ENCODE measurements at places on chromosomes 13 and 19. TPM values are rescaled to one million over a fixed set of nuclear protein-coding genes. Genes with fewer than 3 reads are reported as not detected.
A peak's percentile ranks its signal among the peaks of the same experiment; 100 is the strongest.

GRCh38 chr13:46683676-46684260 is 113.2 kb downstream of the ESD start:
- no peak overlapping the region for H3K4me3 ChIP-seq
- DNase-seq: no peak
- H3K4me1 ChIP-seq: no peaks in the 10 kb centered on the region
- H3K27ac ChIP-seq: no peak overlapping the region
- H3K36me3 ChIP-seq: no peaks in the 10 kb centered on the region
- H3K27me3 ChIP-seq: no peaks in the 10 kb centered on the region

The ZNF563 gene
- 9.9 TPM for total RNA-seq

- no peak overlapping the region for H3K4me3 ChIP-seq
- DNase-seq: no peak
- H3K4me1 ChIP-seq: no peaks in the 10 kb centered on the region
- no peak overlapping the region for H3K27ac ChIP-seq
- H3K36me3 ChIP-seq: no peaks in the 10 kb centered on the region
- H3K27me3 ChIP-seq: no peaks in the 10 kb centered on the region
Observed at GRCh38 chr13:59914556-59914955, 249.2 kb downstream of the DIAPH3 start.

DNA sequence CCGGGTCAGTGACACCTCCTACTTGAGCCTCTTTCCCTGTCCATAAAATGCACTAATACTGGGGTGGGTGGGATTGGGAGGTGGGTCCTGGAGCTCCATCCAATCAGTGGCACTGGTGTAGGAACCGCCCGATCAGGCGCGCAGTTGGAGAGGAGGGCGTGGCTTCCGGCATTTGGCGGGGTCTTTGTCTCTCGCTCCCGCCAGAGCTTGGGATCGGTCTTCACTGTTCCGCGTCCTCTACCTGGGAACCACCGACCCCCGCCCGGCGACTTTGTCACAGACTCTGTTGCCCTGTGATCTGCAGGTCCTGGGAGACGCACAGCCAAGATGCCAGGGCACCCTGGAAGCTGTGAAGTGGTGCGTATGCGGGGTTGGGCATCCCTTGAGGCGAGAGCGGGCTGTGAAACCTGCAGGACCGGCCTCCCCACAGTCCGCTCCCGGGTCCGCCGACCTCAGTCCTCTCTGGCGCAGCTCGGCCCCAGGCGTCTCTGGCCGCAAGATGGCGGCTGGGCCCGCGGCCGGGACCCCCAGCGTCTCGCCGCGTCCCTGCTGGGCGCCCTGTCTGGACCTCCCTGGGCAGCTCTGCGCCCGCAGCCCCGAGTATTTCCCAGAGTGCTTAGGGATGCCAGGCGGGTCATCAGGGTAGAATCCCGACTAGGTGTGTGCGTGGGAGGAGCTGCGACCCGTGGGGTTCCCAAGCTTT is 41.6 kb upstream of the ZNF730 start:
- H3K36me3 ChIP-seq: no peaks in the 10 kb centered on the region
- H3K27me3 ChIP-seq: no peaks in the 10 kb centered on the region
- no peaks in the 10 kb centered on the region for H3K4me1 ChIP-seq

DNA sequence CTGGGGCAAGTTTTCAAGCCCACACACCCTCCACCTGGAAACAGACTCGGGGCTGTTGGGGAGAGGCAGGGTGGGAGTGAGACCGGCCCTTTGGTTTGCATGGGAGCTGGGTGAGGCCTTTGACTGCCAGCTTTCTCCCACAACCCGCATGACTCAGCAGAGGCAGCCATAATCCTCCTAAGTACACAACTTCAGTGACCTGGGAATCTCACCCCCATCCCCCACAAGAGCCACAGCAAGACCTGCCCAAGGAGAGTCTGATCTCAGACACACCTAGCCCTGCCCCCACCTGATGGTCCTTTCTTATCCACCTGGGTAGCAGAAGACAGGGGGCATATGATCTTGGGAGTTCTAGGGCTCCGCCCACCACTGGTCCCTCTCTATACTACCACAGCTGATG is 1615.4 kb downstream of the EFNB2 start:
- H3K4me3 ChIP-seq: no peak overlapping the region
- no peaks in the 10 kb centered on the region for H3K27me3 ChIP-seq
- no peaks in the 10 kb centered on the region for H3K4me1 ChIP-seq
- no peak for DNase-seq
- no peaks in the 10 kb centered on the region for H3K36me3 ChIP-seq
- no peak overlapping the region for H3K27ac ChIP-seq

DNA sequence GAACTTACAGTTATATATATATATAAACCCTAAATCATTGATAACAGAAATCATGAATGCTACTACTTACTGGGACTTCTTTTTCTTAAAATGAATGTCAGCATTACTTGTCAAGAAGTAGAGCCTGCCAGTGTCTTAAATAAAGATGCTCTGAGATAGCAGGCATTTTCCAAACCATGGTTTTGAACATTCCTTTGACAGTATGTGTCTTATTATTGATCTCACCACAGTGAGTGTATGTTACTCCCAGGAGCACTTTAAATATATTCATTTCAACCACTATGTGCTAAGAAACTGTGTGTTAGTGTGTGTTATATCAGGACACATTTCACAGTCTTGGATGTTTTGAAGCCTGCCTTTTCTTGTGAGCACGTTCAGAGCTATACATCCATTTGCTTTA is 28.2 kb downstream of the TNFRSF19 start:
- peaks cover 21% of the 10 kb centered on the region for H3K4me1 ChIP-seq
- DNase-seq: no peak
- H3K27ac ChIP-seq: no peak overlapping the region
- H3K4me3 ChIP-seq: no peak overlapping the region
- no peaks in the 10 kb centered on the region for H3K27me3 ChIP-seq
- H3K36me3 ChIP-seq: no peaks in the 10 kb centered on the region

DNA sequence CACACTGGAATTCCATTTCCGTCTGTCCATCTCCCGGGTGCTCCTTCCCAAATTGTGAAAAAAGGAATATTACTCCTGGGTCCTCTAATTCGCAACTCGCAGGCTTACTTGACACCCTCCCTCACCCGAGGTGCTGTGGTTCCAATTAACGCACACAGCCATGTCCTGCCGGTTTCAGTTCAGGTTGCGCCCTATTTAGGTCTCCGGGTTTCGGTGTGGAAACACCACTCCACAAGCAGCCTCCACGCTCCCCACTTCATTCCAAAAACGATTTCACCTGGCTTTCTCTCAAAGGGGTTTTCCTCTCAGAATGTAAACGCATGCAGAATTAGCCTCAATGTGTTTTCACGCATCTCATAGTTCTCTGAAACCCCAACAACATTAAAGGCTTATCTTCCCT is 37.9 kb downstream of the NAXD start:
- H3K36me3 ChIP-seq: peaks cover 8% of the 10 kb centered on the region
- no peak overlapping the region for H3K4me3 ChIP-seq
- H3K27ac ChIP-seq: no peak overlapping the region
- no peaks in the 10 kb centered on the region for H3K27me3 ChIP-seq

The PCDH17 gene
- 3.6 TPM for total RNA-seq

The ETV2 gene
- total RNA-seq: 0.56 TPM

DNA sequence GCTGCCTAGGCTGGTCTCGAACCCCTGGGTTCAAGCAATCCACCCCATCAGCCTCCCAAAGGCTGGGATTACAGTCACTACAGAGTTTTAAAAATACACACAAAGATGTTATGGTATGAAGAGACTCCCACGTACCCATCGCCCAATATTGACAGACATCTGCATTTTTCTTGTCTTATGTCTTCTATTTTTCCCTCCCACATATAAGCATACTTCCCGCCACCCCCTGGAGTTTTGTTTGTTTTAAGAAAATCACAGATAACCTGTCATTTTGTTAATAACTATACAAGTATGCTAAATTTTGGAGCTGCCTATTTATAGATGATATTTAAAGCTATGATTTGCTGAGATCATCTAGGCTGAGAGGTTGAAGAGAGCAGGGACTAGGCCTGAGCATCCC is 6.2 kb upstream of the SMG9 start:
- no peak overlapping the region for H3K27ac ChIP-seq
- no peaks in the 10 kb centered on the region for H3K36me3 ChIP-seq
- no peaks in the 10 kb centered on the region for H3K27me3 ChIP-seq
- no peak overlapping the region for H3K4me3 ChIP-seq
- H3K4me1 ChIP-seq: no peaks in the 10 kb centered on the region

GRCh38 chr19:3062165-3063105 is at the start of gene TLE5:
TSS of gene TLE5 (minus strand) at chr19:3062495. CDS start at chr19:3062200, 295 bp downstream.
- H3K27ac ChIP-seq: peak within 1 kb of the TSS; percentile 99
- H3K4me3 ChIP-seq: peak within 1 kb of the TSS; percentile 83
- peak; percentile 69 for DNase-seq
- no peaks in the 10 kb centered on the region for H3K27me3 ChIP-seq
- peaks cover 67% of the 10 kb centered on the region for H3K4me1 ChIP-seq

DNA sequence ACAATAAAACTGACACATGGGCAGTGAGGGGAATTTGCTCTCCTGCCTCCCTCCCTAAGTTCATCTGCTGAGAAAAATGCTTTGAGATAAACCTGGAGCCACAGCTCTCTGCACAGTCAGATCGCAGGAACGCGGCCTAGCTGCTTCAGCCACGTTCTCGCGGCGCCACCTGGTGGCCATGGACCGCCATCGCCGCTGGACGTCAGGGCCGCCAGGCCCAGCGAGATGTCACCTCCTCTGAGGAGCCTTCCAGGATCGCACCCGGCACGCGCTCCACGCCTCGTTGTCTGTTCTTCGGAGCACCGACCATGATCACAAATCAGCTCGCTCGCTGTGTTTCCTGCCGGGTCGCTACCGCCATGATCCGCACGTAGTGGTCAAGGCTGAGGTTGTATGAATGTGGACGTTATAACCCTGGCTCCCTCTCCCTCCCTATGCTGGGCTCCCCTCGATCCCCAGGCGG is 20.6 kb upstream of the USP29 start:
- peak; percentile 50 for DNase-seq
- H3K27ac ChIP-seq: no peak overlapping the region
- no peaks in the 10 kb centered on the region for H3K36me3 ChIP-seq

DNA sequence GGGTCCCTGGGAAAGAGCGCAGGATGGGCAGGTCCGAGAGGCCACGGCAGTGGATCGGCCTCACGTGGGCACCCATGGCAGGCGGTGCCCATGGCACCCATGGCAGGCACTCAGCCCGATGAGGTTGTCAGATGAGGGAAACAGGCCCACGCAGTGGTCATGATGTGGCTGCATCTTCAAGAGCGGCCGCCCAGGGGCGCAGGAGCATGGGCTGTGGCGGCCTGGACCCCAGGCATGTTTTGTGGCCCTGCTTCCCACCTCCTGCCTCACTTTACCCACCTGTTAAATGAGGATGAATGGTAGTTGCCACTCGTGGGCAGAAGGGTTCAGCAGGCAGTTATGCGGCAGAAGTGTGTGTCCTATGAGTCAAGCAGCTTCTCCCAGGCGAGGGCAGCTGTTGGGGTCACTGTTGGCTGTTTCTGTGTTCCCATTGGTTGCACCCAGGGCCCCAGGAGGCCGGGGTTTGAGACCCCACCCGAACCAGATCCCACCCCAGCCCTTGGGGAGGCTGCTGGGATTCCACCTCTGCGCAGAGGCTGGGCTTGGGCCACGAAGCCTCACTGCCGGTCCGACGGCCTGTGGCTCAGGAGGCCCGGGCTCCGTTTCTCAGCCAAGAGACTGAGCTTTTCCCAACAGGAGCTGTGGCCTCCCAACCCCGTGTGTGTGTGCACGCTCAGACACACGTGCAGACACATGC is 30.0 kb downstream of the CSNK1G2 start:
- no peak overlapping the region for H3K4me3 ChIP-seq
- no peak for DNase-seq
- H3K27me3 ChIP-seq: no peaks in the 10 kb centered on the region
- no peaks in the 10 kb centered on the region for H3K4me1 ChIP-seq
- H3K36me3 ChIP-seq: no peaks in the 10 kb centered on the region

The CYSLTR2 gene
- total RNA-seq: 1.8 TPM

The ZNF345 gene
- total RNA-seq: 8.0 TPM

GRCh38 chr19:4256563-4256962 is 9.7 kb downstream of the YJU2 start:
- H3K36me3 ChIP-seq: peaks cover 59% of the 10 kb centered on the region
- no peaks in the 10 kb centered on the region for H3K27me3 ChIP-seq
- no peaks in the 10 kb centered on the region for H3K4me1 ChIP-seq
- H3K4me3 ChIP-seq: no peak overlapping the region
- DNase-seq: no peak

The PRRG2 gene
- 29.6 TPM for total RNA-seq

GRCh38 chr19:8324186-8325050 is 3.1 kb downstream of the RPS28 start:
- H3K4me1 ChIP-seq: peaks cover 27% of the 10 kb centered on the region
- peak; percentile 88 for DNase-seq
- no peaks in the 10 kb centered on the region for H3K27me3 ChIP-seq
- H3K27ac ChIP-seq: peak overlapping the region; percentile 4

DNA sequence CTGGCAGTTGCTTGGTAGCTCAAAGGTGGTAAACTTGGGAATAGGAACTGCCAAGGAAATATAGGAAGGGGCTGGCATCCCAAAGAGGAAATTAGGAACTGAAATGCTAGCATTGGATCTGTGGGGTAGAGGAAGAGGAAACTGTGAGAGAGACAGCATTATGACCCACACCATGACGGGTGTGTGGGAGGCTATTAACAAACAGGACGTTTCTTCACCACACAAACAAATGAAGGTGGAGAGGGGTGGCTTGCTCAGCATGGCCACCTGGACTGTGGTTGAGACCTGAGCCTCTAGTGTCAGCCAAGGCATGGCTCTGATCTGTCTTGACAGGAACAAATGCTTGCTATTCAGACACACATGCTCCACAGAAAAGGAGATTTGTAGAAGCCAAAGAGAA is 178.2 kb downstream of the B3GLCT start:
- no peak overlapping the region for H3K4me3 ChIP-seq
- no peak overlapping the region for H3K27ac ChIP-seq
- no peak for DNase-seq
- H3K27me3 ChIP-seq: no peaks in the 10 kb centered on the region

GRCh38 chr13:44156294-44156658 is 217.3 kb upstream of the SERP2 start:
- H3K4me3 ChIP-seq: no peak overlapping the region
- no peaks in the 10 kb centered on the region for H3K36me3 ChIP-seq
- peaks cover 14% of the 10 kb centered on the region for H3K4me1 ChIP-seq
- H3K27me3 ChIP-seq: no peaks in the 10 kb centered on the region
- H3K27ac ChIP-seq: peak overlapping the region; percentile 19
- no peak for DNase-seq

DNA sequence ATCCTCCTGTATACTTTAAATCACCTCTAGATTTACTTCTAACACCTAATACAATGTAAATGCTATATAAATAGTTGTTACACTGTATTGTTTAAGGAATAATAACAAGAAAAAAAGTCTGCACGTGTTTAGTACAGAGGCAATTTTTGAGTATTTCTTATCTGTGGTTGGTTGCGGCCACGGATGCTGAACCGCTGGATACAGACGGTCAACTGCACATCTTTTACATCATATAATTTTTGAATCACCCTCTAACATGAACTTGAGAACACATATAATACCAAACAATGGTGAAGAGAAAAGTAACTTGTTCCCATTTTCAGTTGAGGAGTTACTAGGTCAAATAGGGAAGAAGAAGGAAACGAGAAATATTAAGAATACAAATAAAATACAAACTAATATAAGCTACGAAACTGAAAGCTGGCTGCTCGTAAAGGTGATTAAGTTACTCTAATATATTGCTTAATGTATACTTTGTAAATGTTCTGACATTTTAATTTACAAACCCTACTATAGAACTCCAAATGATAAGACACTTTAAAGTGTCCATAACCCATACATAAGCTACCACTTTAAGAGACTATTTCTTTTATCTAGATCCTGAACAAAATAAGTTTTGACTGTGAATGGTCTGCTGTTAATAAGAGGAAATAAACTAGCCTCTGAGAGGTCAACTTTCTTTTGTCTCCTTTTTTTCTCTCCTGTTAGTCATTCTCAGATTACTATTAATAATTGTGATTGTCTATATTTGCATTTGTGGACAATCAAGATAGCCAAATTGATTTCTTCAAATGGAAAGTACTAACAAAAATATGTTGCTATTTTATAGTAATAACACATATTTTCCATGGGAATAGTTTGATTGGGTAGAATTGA is 457.4 kb downstream of the DIAPH3 start:
- H3K36me3 ChIP-seq: no peaks in the 10 kb centered on the region
- H3K27me3 ChIP-seq: no peaks in the 10 kb centered on the region
- no peaks in the 10 kb centered on the region for H3K4me1 ChIP-seq
- no peak overlapping the region for H3K4me3 ChIP-seq

All from thyroid gland (tissue), 4 donors.